Activated CD8-positive, alpha-beta memory T cell treated with anti-CD3 and anti-CD28 coated beads for 4 hours (primary cell): ENCODE measurements at places on chromosomes 4 and X.

DNA sequence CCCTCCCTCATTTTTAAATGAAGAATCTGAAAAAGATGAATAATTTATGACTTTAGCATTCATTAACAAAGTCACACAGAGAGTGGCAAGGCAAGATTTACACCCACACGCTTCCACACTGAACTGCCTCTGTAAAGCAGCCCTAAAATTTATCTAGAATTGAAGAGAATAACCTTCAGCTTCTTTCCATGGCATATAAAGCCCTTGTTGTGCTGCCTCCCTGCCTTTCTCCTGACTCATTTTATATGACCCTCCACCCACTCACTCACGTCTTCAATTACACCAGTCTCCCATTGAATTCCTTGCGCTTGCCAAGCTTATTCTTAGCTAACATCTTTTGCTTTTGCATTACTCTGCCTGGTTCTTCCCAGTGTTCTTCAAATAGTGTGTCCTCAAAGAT lies 2649.3 kb downstream of the PCDH7 start:
- no peak for DNase-seq

DNA sequence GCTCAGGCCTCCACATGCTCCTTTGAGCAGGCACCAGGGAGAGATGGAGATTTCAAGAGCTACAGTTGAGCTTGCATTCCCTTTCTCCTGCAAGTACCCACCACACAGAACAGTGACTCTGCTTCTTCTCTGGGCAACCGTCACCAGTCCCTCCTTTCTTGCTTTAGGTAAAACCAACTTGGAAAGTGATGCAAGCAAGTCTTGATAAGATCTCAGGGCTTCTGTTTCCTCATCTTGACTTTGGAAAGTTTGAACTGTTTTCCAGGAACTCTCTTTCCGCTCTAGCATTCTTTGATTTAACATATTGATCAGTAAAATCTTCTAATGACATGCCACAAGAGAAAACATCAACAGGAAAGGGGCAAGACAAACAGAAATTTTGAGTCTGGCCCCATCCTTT lies 73.7 kb downstream of the USP46 start:
- DNase-seq: no peak

GRCh38 chr4:37225778-37226177 lies 18.8 kb upstream of the NWD2 start:
- DNase-seq: no peak

DNA sequence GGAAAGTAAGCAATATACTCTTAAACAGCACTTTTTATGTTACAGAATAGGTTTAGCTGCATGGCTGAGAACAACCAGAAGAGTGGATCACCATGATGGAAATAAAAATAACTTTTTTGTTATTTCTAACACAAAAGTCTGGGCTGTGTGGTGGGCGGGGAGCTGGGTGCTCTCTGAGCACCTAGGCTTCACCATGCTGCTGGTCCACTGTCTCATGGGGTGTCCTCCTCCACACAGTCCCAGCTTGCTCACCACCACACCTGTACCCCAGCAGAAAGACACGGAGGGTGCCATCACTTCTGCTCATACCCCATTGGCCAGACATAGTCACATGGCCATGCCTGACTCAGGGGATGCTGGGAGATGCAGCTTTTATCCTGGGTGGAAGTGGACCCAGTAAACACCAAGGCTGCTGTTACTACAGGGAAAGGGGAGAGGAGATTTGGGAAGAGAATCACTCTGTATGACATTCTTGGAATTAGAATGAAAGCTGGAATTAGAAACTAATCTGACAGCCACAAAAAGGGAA lies 45.0 kb downstream of the CPZ start:
- DNase-seq: no peak

DNA sequence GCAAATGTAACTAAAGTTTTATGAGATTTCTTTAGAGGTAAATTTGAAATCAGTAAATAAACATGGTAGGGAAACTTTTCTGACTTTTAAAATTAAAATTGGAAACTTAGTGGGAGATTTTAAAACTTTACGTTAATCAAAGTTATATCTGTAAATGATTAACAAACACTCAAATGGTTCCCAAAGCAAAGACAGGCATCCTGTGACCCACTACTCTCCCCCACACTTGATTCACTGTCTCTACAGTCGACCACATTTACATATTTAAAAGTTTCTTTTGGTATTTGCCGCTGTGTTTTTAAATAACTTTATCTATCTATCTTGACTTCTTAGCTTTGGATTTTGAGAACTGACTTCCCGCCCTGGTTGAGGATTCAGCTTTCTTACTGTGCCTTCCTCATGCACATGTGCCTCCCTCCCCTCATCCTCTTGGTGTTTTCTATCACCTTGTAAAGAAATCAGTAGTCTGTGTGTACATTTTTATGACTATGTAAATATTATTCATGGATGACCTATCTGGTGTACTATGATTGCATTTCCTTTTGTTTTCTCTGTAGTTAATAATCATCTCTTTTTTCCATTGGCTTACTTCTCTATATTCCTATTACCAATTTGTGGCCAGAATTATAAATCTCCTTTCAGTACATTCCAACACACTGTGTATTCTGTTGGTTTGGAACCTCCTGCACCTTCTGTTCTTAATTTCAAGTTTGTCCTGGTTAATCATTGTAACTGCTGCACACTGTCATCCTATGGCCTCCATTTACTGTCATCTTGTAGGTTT lies 72.6 kb downstream of the WWC2 start:
- no peak for DNase-seq

GRCh38 chr4:142130666-142131065 lies 494.3 kb downstream of the IL15 start:
- no peak for DNase-seq
